ENCODE measurements at places on chromosomes 5 and 9. TPM values are rescaled to one million over a fixed set of nuclear protein-coding genes. Genes with fewer than 3 reads are reported as not detected.

DNA sequence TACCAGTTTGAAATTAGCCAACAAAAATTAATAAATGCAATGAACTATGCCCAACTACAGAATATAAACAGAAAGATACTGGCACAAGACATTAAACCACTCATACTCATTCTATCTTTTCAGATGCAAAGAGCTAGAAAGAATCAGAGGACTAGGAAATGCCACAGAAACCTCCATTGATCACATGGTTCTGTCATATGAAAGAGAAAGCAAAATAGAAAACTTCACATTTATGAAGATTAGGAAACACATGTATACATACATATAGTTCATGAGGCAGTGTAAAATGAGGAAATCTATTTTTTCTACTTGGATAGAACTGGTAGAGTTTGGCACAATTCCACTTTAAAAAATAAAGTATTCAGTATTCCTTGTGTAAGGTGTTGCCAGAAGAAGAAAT lies 275.1 kb upstream of the PTGER4 start:
- DNase-seq, result no peak

The TAF11L4 gene
- not detected for polyA plus RNA-seq

GRCh38 chr5:111742177-111742994 lies 14.6 kb downstream of the NREP start:
- no peak for DNase-seq

GRCh38 chr5:174413567-174414314 lies 310.6 kb upstream of the MSX2 start:
- DNase-seq, result no peak

The GRXCR2 gene
- polyA plus RNA-seq, result not detected

The SQSTM1 gene
- polyA plus RNA-seq, result 87.6 TPM

The FOXD1 gene
- polyA plus RNA-seq, result 10.3 TPM

DNA sequence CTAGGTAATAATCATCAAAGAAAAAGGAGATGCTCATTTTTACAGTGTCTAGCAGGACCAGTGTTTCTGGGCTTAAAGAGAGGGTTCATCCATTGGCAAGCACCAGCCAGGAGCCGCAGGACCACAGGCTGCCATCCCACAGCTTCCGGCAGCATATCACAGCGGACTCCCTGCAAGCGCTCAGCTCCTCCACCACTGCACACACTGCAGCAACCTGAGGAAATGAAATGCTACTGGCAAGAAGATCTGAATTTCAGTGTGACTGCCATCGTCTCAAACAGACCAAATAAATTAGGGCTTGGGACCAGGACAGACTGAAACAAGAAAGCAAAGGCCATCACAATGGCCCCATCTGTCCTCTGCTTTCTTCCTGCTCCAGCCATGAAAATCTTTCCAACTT lies 114.2 kb downstream of the TTC39B start:
- no peak for DNase-seq

- DNase-seq, result no peak
Observed at GRCh38 chr5:64759960-64760660, 8.4 kb downstream of the SREK1IP1 start.

DNA sequence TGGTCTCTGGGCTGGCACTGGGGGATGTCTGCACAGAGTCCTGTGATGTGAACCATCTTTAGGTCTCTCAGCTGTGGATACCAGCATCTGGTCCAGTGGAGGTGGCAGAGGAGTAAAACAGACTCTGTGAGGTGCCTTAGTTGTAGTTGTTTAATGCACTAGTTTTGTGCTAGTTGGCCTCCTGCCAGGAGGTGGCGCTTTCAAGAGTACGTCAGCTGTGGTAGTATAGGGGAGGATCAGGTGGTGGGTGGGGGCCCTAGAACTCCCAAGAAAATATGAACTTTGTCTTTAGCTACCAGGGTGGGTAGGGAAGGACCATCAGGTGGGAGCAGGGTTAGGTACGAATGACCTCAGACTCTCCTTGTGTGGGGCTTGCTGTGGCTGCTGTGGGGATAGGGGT lies 197.1 kb downstream of the TMC1 start:
- DNase-seq, result no peak

GRCh38 chr5:126941403-126941802 lies 89.0 kb downstream of the MARCHF3 start:
- DNase-seq, result no peak

- no peak for DNase-seq
Observed at GRCh38 chr9:133430244-133430643, 8.1 kb downstream of the ADAMTS13 start.

- DNase-seq, result no peak
Observed at GRCh38 chr5:80037366-80037765, 2.2 kb downstream of the THBS4 start.

DNA sequence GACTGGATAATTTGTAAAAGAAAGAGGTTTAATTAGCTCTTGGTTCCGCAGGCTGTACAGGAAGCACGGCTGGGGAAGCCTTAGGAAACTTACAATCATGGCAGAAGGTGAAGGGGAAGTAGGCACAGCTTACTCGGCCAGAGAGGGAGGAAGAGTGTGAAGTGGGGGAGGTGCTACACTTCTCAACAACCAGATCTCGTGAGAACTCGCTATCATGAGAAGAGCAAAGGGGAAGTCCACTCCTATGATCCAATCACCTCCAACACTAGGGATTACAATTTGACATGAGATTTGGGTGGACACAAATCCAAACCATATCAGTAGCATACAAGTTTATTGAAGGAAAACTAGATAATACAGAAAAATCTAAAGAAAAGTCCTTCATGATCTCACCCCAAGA lies 39.9 kb downstream of the NEURL1B start:
- no peak for DNase-seq

The MYMK gene
- 0.22 TPM for polyA plus RNA-seq

The SLC34A3 gene
- 2.9 TPM for polyA plus RNA-seq
